A172 (cell line): ENCODE measurements at places on chromosomes 12 and 14. TPM values are rescaled to one million over a fixed set of nuclear protein-coding genes. Genes with fewer than 3 reads are reported as not detected.

GRCh38 chr14:55015006-55015405 lies 11.9 kb downstream of the WDHD1 start:
- DNase-seq: no peak

DNA sequence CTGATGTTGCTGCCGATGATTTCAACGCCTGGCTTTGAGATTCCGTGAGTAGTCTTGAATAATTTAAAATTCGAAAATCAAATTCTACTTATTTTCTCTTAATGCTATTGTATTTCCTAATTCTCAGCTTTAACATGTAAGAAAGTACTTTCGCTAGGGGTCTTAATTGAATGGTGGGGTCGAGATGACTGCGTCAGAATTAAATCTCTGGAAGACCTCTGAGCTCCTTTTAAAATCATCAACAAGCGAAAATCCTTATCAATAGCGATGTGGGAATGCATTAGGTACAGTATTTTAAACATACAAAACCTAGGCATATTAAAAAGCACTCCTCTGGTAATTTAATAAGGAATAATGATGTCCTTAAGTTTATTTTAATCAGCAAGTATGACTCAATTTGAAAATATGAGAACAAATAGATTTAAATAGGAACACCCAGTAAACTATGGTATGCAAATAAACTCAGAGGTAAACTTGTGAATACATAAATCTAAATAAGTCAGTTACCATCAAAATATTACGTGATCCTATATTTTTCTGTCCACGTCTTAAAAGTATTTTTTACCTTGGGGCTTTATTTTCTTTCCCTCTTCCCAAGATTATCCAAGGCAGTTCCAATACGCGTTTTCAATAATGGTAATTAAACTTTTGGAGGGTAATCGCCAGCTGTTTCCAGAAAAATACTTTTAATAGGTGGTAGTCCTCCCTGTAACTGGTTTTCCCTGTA lies 1.4 kb downstream of the FOXA1 start:
- no peak for DNase-seq

The ANO4 gene
- 0.17 TPM in 1 of 2 replicates, not detected in the other for total RNA-seq

The SRSF9 gene
- 189 and 207 TPM in 2 replicates for total RNA-seq

DNA sequence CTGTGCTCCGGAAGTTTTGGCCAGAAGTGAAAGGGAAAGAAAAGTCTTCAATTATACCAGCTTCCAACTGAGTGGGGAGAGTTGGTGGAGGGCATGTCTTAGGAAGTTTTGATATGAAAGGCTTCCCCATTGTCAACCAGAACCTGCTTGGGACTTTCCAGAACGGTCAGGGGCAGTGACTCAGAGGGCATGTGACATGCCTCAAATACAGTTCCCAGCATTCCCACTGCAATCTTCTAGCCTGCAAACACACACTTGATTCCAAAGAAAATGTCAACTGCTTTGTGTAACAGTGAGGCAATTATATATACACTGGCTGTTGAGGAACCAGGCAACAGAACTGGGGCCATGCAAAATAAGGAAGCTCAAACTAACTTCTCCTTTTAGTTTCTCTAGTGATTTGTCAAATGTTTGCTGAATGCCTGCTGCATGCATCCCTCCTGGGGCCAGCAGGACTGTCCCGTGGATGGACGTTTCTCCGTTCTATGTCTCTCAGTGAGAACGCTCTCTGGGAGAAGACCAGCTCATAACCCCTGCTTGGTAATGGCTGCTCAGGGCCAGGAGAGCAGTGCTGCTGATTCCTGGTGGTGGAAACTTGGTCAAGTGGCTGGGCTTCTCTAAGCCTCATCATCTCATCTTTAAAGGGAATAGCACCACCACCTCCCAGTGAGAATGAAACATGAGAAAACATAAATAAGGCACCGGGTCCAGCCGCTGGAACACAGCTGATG lies 18.3 kb downstream of the SLC25A47 start:
- DNase-seq: peak; percentile 70

DNA sequence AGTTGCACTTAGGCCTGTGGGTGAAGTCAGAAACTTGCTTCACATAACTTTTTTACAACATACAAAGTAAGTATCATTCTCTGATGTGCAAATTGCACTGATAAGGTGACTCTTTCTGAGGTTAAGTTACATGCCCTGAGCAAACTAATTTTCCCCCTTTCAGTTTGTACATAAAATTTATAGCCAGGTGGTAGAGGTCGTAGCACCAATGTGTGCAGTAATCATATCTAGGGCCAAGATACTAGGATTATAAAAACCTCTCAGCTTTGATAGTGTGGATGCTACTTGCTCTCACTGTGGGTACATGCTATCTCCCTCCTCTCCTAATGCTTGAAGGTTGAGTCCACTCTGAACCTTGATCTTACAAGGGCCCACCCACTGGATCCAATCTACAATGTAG lies 130.7 kb upstream of the CPNE8 start:
- DNase-seq: no peak

GRCh38 chr12:70908978-70909377 lies 11.6 kb downstream of the PTPRR start:
- no peak for DNase-seq

The TAS2R20 gene
- total RNA-seq: 0.46 and 0.79 TPM in 2 replicates

The SERPINA12 gene
- not detected in 2 replicates for total RNA-seq

The KCNH3 gene
- total RNA-seq: 5.4 and 7.1 TPM in 2 replicates

The CCDC175 gene
- not detected in 2 replicates for total RNA-seq

The TAS2R9 gene
- total RNA-seq: not detected in 2 replicates

The GUCY2C gene
- total RNA-seq: not detected in 2 replicates

GRCh38 chr12:10363914-10364814 lies 25.7 kb downstream of the KLRK1 start:
- peak; percentile 30 for DNase-seq

GRCh38 chr14:68364792-68365192 lies 428.1 kb downstream of the ZFP36L1 start:
- no peak for DNase-seq

GRCh38 chr14:97844042-97844441 lies 1046.9 kb downstream of the VRK1 start:
- no peak for DNase-seq

GRCh38 chr14:82724316-82724715 lies 1190.7 kb upstream of the SEL1L start:
- peak; percentile 3 for DNase-seq

The DNAJC22 gene
- total RNA-seq: 12.6 and 13.1 TPM in 2 replicates

GRCh38 chr14:30798516-30798915 lies 75.8 kb upstream of the COCH start:
- no peak for DNase-seq
